Activated CD4-positive, alpha-beta memory T cell treated with anti-CD3 and anti-CD28 coated beads for 36 hours (primary cell): ENCODE measurements at places on chromosomes 13 and 19.

DNA sequence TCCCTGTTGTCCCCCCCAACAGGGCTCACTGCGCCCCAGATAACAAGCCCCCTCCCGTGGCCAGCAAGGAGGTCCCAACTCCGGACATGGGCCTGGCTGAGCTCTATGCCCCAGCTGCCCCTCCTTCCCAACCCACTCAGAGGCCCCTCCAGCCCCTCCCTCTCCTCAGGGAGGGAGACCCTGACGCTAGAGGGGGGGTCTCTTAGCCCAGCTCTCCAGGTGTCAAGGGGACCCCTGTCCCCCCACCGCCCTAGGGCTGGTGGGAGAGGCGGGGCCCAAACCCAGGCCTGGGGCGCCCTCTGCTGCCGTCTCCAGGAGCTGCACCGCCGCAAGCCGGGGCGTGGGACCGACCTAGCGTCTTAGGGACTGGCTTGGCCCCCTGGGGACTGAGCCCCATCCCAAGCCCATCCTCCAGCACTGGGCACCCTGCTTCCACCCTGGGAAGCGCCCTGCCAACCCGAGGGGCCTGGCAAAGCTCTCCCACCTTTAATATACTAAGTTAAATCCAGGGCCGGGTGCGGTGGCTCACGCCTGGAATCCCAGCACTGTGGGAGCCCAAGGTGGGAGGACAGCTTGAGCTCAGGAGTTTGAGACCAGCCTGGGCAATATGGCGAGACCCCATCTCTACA is 1.4 kb downstream of the GRIN3B start:
- peaks cover 29% of the 10 kb centered on the region for H3K27me3 ChIP-seq
- no peak overlapping the region for H3K4me3 ChIP-seq
- no peaks in the 10 kb centered on the region for H3K36me3 ChIP-seq
- no peak overlapping the region for H3K27ac ChIP-seq
- peak; percentile 78 for DNase-seq
- H3K4me1 ChIP-seq, result peaks cover 11% of the 10 kb centered on the region

DNA sequence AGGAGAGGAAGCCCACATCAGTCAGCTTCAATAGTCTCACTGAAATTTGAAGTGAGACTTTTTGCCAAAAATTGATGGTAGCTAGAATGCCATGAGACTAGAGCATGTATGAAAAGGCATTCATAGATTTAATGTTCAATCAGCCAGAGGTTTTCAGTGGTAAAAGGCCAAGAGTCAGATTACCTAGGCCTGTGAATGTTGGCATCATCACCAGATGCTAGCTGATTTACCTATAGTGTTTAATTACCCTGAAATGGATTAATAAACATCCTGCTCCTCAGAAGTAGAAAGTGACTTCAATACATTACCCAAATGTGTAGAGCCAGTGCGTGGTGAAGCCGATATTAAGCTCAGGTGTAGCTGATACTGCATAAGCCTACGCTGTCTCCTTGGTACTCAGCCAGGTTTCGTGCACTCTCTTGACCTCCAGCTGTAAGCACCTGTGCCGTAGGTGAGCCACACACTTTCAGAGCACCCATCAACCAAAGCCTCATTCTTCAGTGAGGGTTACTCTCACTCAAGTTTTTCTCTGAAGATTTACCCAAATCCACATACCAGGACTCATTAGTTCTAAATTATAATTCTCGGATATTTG is 1140.3 kb upstream of the SLC10A2 start:
- H3K36me3 ChIP-seq, result no peaks in the 10 kb centered on the region
- DNase-seq, result no peak
- no peaks in the 10 kb centered on the region for H3K27me3 ChIP-seq
- no peak overlapping the region for H3K4me3 ChIP-seq
- H3K27ac ChIP-seq, result no peak overlapping the region
- no peaks in the 10 kb centered on the region for H3K4me1 ChIP-seq

- no peak overlapping the region for H3K4me3 ChIP-seq
- H3K4me1 ChIP-seq, result no peaks in the 10 kb centered on the region
- DNase-seq, result no peak
Observed at GRCh38 chr13:73242515-73243015, 183.8 kb downstream of the KLF5 start.

GRCh38 chr19:15475611-15476010 is 3.7 kb downstream of the PGLYRP2 start:
- peaks cover 14% of the 10 kb centered on the region for H3K4me1 ChIP-seq
- no peak overlapping the region for H3K27ac ChIP-seq
- H3K27me3 ChIP-seq, result no peaks in the 10 kb centered on the region
- no peak overlapping the region for H3K4me3 ChIP-seq
- H3K36me3 ChIP-seq, result no peaks in the 10 kb centered on the region

DNA sequence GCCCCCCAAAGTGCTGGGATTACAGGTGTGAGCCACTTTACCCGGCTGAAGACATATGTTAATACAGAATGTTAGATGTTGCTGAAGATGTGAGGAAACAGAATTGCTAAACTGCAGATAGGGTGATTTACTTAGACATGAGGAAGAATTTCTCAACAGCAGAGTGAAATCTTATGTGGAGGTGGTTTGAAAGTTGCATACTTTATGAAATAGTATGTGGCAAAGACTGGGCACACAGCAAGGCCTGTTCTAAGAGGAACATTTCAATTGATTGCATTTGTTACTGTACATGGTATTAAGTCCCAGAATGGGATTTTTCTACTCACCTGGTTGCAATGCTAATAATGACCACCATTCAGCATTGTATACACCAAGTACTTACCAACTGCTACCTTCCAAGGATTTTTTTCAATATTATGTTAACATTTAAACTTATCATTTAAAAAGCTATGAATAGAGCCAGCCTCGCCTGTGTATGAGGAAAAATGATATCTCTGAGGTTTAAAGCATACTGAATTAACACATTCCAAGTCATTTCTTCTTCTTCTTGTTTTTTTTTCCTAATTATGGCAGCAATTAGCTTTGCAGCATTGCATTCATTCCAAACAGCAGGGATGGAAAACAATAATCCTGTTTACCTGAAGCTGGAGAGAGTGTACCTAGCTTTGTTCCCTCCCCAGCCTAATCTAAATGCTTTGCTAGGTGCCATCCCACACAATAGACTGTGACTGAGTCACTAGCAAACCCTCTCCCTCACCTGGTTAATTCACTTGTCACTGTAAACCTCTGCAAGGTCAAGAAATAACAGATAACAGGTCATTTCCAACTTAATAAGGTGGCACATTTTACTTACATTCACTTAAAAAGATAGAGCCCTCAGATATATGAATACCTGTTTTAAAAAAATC is 19.4 kb upstream of the KLF5 start:
- no peak for DNase-seq
- H3K36me3 ChIP-seq, result no peaks in the 10 kb centered on the region
- no peak overlapping the region for H3K27ac ChIP-seq
- H3K27me3 ChIP-seq, result no peaks in the 10 kb centered on the region
- H3K4me1 ChIP-seq, result no peaks in the 10 kb centered on the region
- H3K4me3 ChIP-seq, result no peak overlapping the region

DNA sequence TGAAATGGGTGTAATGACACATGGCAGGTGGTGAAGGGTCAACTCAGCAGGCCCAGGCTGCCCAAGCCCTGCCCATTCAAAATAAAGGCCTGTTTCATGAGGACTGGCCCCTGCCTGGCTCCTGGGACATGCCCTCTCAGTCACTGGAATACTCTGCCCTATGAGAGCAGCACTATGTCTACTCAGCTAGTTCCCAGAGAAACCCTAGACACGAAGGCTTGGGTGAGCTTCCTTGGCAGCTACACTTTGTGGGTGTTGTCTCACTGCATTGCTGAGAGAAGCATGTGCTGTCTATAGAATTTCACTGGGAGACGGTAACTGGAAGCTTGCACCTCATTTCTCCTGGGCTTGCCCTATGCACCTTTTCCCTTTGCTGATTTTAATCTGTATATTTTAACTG is 752.8 kb downstream of the LIG4 start:
- H3K36me3 ChIP-seq, result no peaks in the 10 kb centered on the region
- no peak overlapping the region for H3K27ac ChIP-seq
- no peaks in the 10 kb centered on the region for H3K27me3 ChIP-seq
- H3K4me1 ChIP-seq, result no peaks in the 10 kb centered on the region
- DNase-seq, result no peak
- no peak overlapping the region for H3K4me3 ChIP-seq

GRCh38 chr13:73061876-73062275 is 3.1 kb downstream of the KLF5 start:
- no peak overlapping the region for H3K27ac ChIP-seq
- H3K36me3 ChIP-seq, result no peaks in the 10 kb centered on the region
- peaks cover 3% of the 10 kb centered on the region for H3K27me3 ChIP-seq
- no peak overlapping the region for H3K4me3 ChIP-seq
- DNase-seq, result no peak
- peaks cover 17% of the 10 kb centered on the region for H3K4me1 ChIP-seq

- no peaks in the 10 kb centered on the region for H3K4me1 ChIP-seq
- H3K36me3 ChIP-seq, result no peaks in the 10 kb centered on the region
- H3K27me3 ChIP-seq, result no peaks in the 10 kb centered on the region
- H3K27ac ChIP-seq, result no peak overlapping the region
- no peak for DNase-seq
Observed at GRCh38 chr19:39865953-39866352, 19.8 kb upstream of the FBL start.
